AG04449 (cell line): ENCODE measurements at places on chromosomes 3 and 15.
A peak's percentile ranks its signal among the peaks of the same experiment; 100 is the strongest.

DNA sequence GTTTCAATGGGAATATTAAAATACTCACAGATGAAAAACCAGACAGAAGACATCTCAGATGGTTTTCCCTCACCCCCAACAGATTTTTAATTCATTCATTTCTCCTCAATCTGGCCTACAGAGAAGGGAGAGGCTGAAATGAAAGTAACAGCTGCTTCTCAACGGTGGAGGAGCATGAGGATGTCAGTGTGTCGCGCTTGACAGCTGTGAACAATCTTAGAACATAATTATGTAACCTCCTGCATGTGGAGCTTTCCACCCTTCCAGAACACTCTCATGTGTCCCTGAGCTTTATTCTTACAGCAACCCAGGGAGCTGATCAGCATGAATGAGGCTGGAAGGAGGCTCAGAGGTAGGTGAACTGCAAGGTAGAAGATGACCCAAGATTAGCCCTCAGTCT, 52.7 kb downstream of the MB21D2 start:
- no peak for DNase-seq

GRCh38 chr15:92393071-92393979, at the start of gene ST8SIA2:
Gene ST8SIA2, plus strand, starts transcription at chr15:92393881. Its CDS starts 184 bp downstream, at chr15:92394065.
- DNase-seq = no peak

DNA sequence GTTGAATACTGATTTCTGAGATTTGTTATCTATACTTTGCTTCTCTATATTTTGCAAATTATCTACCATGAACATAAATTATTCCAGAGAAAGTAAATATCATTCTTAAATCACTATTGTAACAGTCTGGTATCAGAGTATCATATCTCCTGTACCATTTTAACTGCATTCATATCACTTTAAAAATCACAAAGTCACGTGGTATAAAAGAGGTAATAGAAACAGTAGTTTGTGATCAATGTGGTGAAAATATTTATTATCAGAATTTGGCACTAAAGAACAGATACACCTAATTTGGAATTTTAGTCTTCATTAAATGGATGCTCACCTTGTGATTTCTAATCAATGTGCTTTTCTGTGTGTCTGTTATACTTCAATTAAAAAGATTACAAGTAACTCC, 47.8 kb downstream of the P3H2 start:
- DNase-seq = no peak

DNA sequence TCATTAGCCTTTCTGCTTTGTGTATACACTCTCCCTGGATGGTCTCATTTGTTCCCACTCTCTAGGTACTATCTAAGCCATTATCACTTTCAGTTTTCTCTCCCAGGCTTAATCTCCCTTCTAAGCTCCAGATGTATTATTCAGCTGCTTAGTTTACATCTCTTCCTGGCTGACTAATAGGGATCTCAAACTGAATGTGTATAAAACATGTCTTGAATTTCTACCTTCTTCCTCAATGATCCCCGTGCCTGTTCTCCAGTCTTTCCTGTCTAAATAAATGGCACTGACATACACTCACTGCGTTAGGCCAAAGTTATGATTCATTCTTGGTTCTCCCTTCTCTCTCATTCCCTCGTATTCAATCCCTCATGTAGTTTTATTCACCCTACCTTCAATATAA, 127.3 kb downstream of the NR2F2 start:
- no peak for DNase-seq

DNA sequence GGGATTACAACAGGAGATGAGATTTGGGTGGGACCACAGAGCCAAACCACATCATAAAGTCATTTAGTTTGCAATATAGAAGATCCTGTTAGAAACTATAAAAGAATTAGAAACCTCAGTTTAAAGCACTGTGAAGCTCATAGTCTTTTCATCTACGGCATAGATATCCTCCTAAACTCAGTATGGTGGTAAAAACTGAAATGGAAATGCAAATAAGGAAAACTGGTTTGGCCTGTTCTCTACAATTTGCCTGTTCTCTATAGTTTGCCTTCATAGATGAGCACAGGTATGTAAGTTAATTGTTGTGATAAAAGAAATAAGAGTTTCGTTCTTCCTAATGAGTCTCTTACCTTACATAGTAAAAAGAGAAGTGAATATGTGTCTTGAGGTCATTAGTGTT, 331.6 kb upstream of the ARL6 start:
- no peak for DNase-seq

DNA sequence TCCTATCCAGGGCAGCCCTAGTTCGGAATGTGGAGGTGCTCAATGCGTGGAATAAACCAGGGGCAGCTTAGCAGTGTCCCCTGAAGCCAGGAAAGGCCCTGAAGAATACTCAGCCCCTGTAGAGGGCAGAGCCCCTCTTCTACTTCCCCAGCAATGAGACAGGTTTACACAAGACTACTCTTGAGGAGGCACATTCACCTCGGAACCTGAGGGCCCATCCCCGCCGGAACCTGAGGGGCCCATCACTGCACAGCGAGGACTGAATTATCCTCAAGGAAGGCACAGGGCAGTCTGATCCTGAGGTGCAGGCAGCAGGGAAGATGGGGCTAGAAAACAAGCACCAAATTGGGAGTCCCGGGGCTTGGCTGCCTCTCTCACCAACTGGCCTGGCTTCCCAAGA, 22.2 kb downstream of the CCDC13 start:
- DNase-seq = no peak

- no peak for DNase-seq
These were observed 45.4 kb downstream of the TM4SF4 start for GRCh38 chr3:149519912-149520311.

DNA sequence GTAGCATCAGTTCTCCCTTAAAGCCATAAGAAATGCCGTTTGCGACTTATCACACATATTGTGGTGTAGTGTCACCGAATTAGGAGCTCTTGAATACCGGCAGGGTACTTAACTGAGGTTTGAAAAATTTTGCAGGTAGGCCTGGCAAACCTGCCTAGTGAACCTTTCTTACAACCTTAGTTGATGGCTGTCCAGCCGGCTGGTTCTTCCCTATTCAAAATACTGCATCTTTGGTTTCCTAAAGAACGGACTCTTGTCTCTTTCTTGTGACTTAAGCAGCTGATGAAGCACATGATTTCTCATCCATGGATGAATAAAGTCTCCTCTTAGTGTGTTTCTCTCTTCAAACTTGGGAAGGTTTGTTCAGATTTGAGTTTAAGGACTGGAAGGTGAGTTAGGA, 1.5 kb downstream of the RAB7A start:
- DNase-seq = no peak

GRCh38 chr3:17320266-17320665, 422.2 kb downstream of the TBC1D5 start:
- DNase-seq = no peak

- no peak for DNase-seq
These were observed 18.6 kb downstream of the RNU5B-1 start for GRCh38 chr15:65323071-65323511.

- no peak for DNase-seq
These were observed 1.4 kb downstream of the LOXL1 start for GRCh38 chr15:73927476-73928240.

GRCh38 chr3:123881771-123882170, 2.4 kb downstream of the MYLK start:
- no peak for DNase-seq

GRCh38 chr3:15634671-15635070, 33.1 kb downstream of the BTD start:
- DNase-seq = no peak

DNA sequence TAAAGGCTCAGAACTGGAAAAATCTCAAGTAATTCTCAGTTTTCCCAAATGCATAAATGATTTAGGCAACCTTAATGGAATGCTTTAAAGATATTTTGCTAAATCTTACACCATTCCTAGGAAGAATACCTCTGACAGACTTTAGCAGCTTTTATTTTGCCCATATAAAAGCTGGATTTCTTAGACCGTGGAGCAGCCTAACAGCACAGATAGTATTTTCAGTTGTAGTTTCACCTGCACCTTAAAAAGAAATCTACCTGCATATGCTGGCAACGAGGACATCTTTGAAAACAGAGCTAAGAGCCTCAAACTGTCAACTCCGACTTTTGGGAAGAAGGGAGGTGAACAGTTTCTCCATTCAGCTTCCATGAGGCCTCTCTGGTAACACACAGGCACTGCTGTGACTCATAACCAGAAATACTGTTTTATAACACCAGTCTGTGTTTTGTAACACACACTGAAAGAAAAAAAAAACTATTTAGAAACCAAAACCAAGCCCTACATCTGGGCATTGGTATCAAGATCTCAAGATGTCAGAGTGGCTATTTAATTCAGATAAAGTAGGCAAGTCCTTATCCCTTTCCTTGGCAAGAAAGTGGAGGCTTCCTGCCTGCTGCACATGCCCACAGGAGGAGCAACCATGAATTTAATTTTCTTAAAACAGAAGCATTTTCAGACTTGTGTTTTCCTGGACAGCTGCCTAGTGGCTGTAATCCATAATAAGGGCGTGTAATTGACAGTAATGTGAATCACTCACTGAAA, 181.5 kb upstream of the ICE2 start:
- peak; percentile 37 for DNase-seq

DNA sequence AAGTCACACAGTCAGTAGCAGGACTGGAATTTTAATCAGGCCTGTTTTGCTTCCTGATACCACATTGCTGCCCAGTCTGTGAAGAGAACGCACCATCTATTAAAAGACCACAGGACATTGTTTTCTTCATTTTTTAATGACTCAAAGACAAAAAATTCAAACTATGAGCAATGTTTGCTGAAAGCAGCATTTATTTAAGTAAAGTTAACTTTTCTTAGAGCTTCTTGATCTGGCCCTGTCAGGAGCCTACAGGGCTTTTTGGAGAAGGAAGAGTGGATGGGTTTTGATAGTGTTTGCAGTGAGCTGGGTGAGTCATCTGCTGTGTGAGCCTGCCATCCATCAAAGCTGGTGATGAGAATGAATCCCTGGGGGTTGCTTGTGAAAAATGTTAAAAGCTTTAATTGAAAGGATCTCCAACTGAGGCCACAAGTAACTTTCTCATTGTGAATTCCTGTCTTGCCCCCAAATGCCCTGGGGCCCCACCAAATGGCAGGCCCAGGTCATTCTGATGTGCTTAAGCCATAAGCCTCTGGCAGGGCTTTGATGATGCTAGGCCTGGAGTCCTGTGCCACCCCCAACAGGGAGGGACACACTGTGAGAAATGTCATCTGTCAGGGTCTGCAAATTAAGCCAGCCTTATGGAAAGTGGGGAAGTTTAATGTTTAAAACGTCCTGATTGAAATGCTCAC, 136.2 kb upstream of the PFN2 start:
- peak; percentile 98 for DNase-seq

DNA sequence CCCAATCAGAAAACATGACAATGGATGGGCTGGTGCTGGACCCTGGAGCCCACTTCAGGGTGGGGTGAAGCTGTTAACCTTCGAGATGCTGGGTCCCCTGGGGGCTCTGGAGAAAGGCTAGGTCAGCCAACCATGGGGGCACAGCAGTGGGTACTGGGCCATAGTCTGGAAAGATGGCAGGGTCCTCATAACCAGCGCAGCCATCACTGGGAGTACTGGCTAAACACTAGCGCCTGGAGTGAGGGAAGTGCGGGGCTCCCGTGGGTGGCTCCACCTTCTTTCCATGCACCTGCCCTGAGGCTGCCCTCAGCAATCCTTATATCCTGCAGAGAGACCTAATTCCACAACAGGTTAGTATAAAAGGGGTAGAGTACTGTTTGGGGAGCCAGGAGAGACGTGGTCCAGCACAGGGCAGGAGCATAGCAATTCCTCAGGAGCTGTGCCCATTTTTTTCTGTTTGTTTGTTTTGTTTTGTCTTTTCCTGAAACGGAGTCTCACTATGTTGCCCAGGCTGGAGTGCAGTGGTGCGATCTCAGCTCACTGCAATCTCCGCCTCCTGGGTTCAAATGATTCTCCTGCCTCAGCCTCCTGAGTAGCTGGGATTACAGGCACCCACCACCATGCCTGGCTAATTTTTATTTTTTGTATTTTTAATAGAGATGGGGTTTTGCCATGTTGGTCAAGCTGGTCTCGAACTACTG, 122.6 kb upstream of the MEF2A start:
- DNase-seq = no peak

- no peak for DNase-seq
These were observed 2.1 kb downstream of the OPA1 start for GRCh38 chr3:193594946-193595689.

DNA sequence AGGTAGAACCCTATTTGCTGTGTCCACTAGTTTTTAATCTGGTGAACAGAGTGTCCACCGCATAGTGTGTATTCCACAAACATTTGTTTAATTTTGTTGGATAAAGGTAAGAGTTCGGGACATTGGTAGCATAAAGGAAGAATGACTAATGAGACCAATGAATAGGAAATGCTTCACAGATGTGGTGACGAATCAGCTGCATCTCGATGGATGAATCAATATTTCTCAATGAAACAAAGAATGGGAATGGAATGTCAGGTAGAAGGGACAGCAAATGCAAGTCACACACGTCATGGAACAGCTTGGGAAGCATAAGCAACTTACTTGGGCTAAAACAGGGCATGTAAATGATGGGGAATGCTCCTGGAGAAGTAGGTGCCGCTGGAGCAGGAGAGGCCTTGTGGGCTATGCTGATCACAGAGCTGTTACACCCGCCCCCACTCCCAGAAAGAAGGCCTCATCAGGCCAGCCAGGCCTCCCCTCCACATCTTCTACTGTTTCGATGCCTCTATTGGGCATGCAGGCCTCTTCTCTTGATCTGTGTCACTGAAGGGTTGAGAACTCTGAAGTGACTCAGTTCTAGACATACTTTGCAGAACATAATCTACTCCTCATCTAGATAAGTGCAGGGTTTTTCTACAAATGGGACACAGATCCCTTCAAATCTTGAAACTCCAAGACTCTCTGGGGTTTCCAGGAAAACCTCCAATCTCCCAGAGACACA, 120.0 kb upstream of the GADL1 start:
- DNase-seq = no peak

DNA sequence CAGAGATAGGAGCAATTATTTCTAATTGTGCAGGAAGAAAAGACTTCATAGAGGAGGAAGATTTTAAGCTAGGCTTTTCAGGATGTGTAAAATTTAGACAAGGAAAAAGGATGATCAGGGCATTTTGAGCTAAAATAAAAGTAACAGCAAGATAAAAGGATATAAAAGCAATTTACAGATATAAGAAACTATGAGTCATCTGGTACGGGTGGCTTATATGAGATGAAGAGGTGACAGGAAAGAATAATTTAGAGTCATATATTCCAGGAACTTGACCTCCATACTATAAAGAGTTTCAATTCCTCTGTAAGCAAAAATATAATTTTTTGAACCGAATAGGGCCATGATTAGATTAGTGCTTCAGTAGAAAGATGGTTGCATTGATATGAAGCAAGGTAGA, 273.7 kb downstream of the RBMS3 start:
- DNase-seq = no peak
